ENCODE measurements at places on chromosomes 1 and 21.

DNA sequence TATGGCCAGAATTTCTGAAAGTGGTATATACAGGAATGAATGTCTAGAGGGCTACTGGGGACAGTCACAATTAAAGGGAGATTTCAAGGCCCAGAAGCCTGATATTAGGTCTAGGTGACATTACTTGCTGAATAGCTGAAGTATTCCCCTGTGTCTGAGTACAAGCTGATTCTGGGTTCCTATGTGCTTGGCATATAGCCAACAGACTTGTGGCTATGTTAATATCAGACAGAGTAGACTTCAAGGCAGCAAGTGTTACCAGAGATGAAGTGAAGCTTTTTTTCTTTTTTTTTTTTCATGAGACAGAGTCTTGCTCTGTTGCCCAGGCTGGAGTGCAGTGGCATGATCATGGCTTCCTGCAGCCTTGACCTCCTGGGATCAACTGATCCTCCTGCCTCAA, 8.3 kb downstream of the TTC4 start:
- DNase-seq: no peak
- H3K4me3 ChIP-seq: no peak overlapping the region
- H3K36me3 ChIP-seq: peaks cover 52% of the 10 kb centered on the region

- H3K36me3 ChIP-seq: peaks cover 2% of the 10 kb centered on the region
- peaks cover 3% of the 10 kb centered on the region for H3K4me1 ChIP-seq
- H3K4me3 ChIP-seq: no peak overlapping the region
- no peaks in the 10 kb centered on the region for H3K27me3 ChIP-seq
- H3K27ac ChIP-seq: no peak overlapping the region
Measured at GRCh38 chr1:25780318-25781129, 19.5 kb upstream of the SELENON start.

DNA sequence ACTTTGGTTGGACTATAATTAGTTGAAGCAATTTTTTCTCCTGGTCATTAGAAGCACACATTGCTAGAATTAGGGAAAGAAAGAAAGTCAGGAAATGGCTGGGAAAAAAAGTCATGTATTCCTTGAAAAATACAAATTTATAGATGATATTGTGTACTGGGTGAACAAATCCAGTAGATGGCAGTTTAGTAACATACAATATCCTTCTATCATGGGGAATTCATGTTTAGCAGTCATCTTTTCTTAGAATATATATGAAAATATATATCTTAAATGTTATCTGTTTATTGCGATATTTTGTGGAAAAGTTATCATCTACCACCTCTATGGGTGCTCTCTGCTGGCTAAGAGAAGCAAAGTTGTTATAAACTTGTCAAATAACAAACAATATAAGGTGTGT, 13.1 kb upstream of the ZRANB2 start:
- peaks cover 10% of the 10 kb centered on the region for H3K27me3 ChIP-seq
- DNase-seq: no peak
- no peaks in the 10 kb centered on the region for H3K4me1 ChIP-seq
- H3K4me3 ChIP-seq: no peak overlapping the region
- no peak overlapping the region for H3K27ac ChIP-seq
- H3K36me3 ChIP-seq: no peaks in the 10 kb centered on the region

GRCh38 chr1:107963008-107963407, 2.0 kb downstream of the VAV3 start:
- H3K4me3 ChIP-seq: peak overlapping the region; percentile 93
- H3K36me3 ChIP-seq: peaks cover 23% of the 10 kb centered on the region
- no peak for DNase-seq
- H3K4me1 ChIP-seq: peaks cover 34% of the 10 kb centered on the region
- no peaks in the 10 kb centered on the region for H3K27me3 ChIP-seq
- peak overlapping the region; percentile 95 for H3K27ac ChIP-seq

DNA sequence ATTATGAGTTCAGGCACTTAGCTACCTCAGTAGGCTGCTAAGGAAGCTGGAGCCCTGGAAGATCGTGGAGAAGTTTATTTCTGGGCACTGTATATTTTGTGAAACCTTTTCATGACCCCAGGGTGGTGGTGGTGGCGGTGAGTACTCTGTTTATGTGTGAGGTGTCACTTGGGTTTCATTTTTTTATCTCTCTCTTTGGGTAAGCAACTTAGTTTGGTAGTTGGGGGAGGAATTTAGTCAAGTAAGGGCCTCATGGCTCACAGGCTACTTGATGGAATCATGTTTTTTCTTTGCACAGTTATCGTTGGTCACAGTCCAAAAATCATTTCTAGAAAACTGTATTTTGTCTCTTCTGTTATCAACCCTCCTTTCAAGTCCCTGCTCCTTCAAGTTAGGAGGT, 33.9 kb downstream of the C1orf141 start:
- H3K4me1 ChIP-seq: no peaks in the 10 kb centered on the region
- H3K27ac ChIP-seq: no peak overlapping the region
- H3K4me3 ChIP-seq: no peak overlapping the region
- peaks cover 40% of the 10 kb centered on the region for H3K27me3 ChIP-seq
- no peak for DNase-seq

DNA sequence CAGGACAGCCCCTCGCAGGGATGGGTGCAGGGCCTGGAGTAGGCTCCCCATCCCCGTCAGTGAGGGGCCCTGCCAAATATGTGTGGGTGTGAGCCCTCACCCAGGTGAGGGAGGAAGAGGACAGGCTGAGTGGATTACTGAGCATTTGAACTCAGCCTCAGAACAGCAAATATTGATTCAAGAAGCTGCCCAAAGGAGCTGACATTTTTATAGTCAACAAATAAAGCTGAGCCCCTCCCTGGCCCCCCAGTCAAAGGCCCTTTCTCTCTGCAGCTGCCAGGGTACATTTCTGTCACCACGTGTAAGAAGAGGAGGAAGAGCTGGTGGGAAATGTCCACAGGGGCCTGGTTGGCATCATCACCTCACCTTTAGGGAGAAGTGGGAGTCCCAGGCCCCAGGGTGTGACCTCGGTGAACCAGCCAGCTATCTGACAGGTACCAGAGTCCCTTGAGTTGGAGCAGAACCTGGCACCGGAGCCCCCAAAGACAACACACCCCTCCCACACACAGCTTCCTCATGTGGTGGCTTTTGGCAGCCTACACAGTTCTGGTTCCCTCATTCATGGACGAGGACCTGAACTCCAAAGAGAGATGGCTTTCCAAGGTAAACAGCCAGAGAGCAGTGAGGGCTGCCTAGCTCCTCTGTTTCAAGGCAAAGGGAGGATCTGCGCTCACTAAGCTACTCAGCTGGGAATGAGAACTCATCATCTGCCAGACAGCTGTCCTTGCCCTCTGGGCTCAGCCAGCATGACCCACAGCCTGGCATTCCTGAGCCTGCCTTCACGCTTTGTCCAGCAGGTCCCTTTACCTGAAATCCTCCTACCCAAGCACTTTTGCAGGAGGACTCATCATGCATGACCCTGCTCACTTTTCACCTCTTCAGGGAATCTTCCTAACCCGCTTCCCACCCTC, 43.0 kb upstream of the TENT5C start:
- no peak for DNase-seq
- H3K4me3 ChIP-seq: no peak overlapping the region
- no peaks in the 10 kb centered on the region for H3K4me1 ChIP-seq
- H3K27me3 ChIP-seq: no peaks in the 10 kb centered on the region

DNA sequence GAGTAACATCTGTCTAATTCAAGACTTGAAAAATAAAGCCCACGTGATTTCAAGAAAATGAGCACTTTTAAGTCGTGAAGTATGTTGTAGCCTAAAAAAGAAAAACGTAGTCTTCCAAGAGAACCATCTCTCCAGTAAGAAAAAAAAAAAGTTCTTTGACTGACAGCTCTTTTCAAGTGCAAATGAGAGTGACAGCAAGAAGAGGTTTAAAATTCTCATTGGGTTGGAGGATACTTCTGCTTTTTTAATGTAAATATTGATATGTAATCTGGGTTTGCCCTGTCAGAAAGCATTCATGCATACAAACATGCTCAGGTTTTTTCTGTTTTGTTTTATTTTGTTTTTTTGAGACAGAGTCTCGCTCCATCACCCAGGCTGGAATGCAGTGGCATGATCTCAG, 32.3 kb upstream of the PRDM2 start:
- no peak overlapping the region for H3K27ac ChIP-seq
- no peak for DNase-seq
- peaks cover 10% of the 10 kb centered on the region for H3K27me3 ChIP-seq
- H3K4me3 ChIP-seq: no peak overlapping the region
- peaks cover 2% of the 10 kb centered on the region for H3K36me3 ChIP-seq

GRCh38 chr1:24427545-24427862, 11.9 kb downstream of the NIPAL3 start:
- peaks cover 9% of the 10 kb centered on the region for H3K36me3 ChIP-seq
- no peak for DNase-seq
- no peaks in the 10 kb centered on the region for H3K27me3 ChIP-seq
- H3K4me1 ChIP-seq: peaks cover 44% of the 10 kb centered on the region
- no peak overlapping the region for H3K27ac ChIP-seq

DNA sequence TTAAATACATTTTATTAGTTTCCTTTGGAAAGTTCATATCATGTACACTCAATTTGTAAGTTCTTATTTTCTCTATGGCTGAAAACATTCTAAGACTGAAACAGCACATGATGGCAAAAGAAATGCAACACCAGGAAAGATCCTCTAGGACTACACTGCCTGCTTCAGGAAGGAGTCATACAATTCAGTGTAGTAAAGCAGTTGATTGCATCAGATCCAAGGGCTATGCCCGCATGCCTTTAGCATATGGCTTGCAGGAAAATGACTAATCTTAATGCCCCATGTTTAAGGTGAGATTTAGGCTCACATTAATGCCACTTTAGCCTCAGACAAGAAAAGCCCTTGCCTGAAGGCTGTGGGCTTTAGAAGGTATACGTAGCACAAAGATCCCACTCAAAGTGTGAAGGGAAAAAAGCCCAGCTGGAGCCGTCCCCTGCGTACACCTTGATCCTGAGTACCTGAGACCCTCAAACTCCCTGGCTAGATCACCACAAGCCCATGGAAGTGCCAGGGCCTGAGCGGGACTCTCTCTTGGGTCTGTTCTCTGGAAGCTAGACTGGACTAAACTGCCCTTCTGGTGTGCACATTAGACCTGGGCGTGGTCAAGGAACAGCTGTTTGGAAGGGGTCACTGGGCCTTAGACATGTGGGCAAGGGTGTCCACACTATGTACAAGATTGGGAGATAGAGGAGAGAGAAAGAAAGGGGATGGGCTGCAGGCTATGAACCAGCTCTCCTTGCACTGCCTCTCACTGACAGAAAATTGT, 52.9 kb downstream of the ESRRG start:
- H3K27ac ChIP-seq: no peak overlapping the region
- DNase-seq: no peak
- H3K4me1 ChIP-seq: no peaks in the 10 kb centered on the region
- no peaks in the 10 kb centered on the region for H3K27me3 ChIP-seq
- no peak overlapping the region for H3K4me3 ChIP-seq

GRCh38 chr21:36709030-36709867, 10.3 kb downstream of the SIM2 start:
- no peaks in the 10 kb centered on the region for H3K36me3 ChIP-seq
- peaks cover 94% of the 10 kb centered on the region for H3K27me3 ChIP-seq
- peak overlapping the region; percentile 40 for H3K4me3 ChIP-seq
- no peak for DNase-seq

- H3K27ac ChIP-seq: no peak overlapping the region
- no peak overlapping the region for H3K4me3 ChIP-seq
- no peaks in the 10 kb centered on the region for H3K4me1 ChIP-seq
- DNase-seq: no peak
- no peaks in the 10 kb centered on the region for H3K36me3 ChIP-seq
Measured at GRCh38 chr1:53471000-53471399, 11.8 kb downstream of the DMRTB1 start.

DNA sequence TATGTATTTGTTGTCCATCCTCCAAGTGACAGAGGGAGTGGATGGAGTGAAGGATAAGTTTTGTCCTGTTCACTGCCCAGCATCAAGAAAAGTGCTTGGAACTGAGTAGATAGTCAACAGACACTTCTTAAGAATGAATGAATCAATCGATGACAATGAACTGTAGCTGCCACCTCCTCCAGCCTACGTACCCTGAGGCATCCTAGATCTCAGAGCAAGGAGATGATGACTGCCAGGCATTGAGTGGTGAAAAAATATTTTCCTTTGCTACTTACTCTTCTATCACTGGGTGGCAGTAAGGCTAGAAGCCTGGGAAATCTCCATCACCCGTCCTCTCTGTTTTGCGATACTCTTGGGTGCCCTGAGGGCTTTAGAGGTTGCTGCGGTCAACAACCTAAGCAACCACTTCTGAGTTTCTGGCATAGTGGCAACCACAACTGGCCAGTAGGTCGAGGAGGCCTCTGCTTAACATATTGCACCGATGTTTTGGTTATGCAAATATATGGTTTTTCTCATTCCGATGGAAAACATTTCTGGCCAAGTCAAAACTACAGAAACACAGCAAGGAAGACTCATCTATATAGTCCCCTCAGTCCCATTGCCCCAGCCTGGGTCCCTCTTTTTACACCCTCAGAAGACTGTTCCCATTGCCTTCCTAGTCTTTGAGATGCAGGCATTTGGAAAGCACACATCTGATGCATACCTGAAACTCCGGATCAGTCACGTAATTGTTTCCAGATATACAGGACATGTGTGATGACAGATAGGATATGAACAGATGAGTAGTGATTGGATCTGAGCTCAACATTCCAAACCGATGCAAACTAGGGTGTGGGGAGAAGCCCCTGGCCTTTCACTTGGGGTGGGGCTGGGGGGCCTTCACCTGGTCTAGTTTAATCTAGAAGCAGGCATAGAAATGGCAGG, 136.8 kb downstream of the RUNX1 start:
- no peak overlapping the region for H3K4me3 ChIP-seq
- H3K27me3 ChIP-seq: no peaks in the 10 kb centered on the region
- no peak for DNase-seq
- no peak overlapping the region for H3K27ac ChIP-seq

- DNase-seq: no peak
- peaks cover 13% of the 10 kb centered on the region for H3K4me1 ChIP-seq
- peaks cover 31% of the 10 kb centered on the region for H3K36me3 ChIP-seq
- no peak overlapping the region for H3K27ac ChIP-seq
Measured at GRCh38 chr21:17602874-17603273, 9.8 kb downstream of the BTG3 start.

DNA sequence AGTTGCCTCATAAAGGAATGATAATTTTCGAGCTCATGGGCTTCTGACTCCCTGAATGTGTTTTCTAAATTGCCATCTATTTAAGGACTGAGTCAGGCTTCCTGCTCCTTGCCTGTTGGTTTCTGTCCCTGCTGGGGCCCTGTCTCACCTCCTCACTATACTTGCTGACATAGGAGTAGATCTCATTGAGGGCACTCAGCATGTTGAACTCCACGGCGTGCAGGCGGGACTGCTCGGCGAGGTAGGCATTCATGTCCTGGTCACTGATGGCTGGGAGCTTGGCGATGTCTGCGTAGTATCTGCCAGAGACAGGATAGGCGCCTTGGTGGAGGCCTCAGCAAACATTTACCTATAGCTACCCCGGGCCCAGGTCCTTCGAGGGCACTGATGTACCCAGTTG, 116.9 kb upstream of the CD34 start:
- H3K4me1 ChIP-seq: no peaks in the 10 kb centered on the region
- H3K4me3 ChIP-seq: no peak overlapping the region
- peaks cover 31% of the 10 kb centered on the region for H3K27me3 ChIP-seq
- no peak for DNase-seq

- no peak overlapping the region for H3K27ac ChIP-seq
- peaks cover 2% of the 10 kb centered on the region for H3K36me3 ChIP-seq
- peaks cover 21% of the 10 kb centered on the region for H3K4me1 ChIP-seq
- H3K4me3 ChIP-seq: no peak overlapping the region
- H3K27me3 ChIP-seq: no peaks in the 10 kb centered on the region
- DNase-seq: no peak
Measured at GRCh38 chr1:160780398-160780755, 15.6 kb upstream of the LY9 start.

- H3K4me1 ChIP-seq: peaks cover 14% of the 10 kb centered on the region
- no peak for DNase-seq
- peaks cover 27% of the 10 kb centered on the region for H3K36me3 ChIP-seq
- H3K27me3 ChIP-seq: no peaks in the 10 kb centered on the region
Measured at GRCh38 chr1:226741009-226741408, 1.9 kb upstream of the ITPKB start.
